Immature natural killer cell (primary cell): ENCODE measurements at places on chromosomes 1 and 21.
A peak's percentile ranks its signal among the peaks of the same experiment; 100 is the strongest.

GRCh38 chr1:10242811-10243210 lies 32.4 kb downstream of the KIF1B start:
- no peaks in the 10 kb centered on the region for H3K36me3 ChIP-seq
- H3K27ac ChIP-seq, result peak overlapping the region; percentile 81
- peaks cover 12% of the 10 kb centered on the region for H3K4me1 ChIP-seq

- H3K27me3 ChIP-seq, result peaks cover 2% of the 10 kb centered on the region
- peak; percentile 77 for DNase-seq
- peak within 1 kb of the TSS; percentile 96 for H3K4me3 ChIP-seq
- H3K27ac ChIP-seq, result peak within 1 kb of the TSS; percentile 80
- H3K4me1 ChIP-seq, result peaks cover 16% of the 10 kb centered on the region
Measured at GRCh38 chr21:41425954-41426675, at the start of gene MX1. MX1 (plus strand) TSS chr21:41426239; CDS start chr21:41432071, 5,832 bp downstream.

- H3K27ac ChIP-seq, result no peak overlapping the region
- H3K4me3 ChIP-seq, result no peak overlapping the region
- no peaks in the 10 kb centered on the region for H3K36me3 ChIP-seq
- H3K27me3 ChIP-seq, result peaks cover 11% of the 10 kb centered on the region
- DNase-seq, result no peak
Measured at GRCh38 chr21:37800456-37801061, 115.7 kb downstream of the KCNJ6 start.

GRCh38 chr1:3068564-3069431 lies at the start of gene PRDM16:
PRDM16 (plus strand) TSS chr1:3069203; CDS start chr1:3069260, 57 bp downstream.
- peak within 1 kb of the TSS; percentile 65 for H3K4me3 ChIP-seq
- no peak for DNase-seq
- H3K27me3 ChIP-seq, result peaks cover 2% of the 10 kb centered on the region
- H3K27ac ChIP-seq, result no peak within 1 kb of the TSS

DNA sequence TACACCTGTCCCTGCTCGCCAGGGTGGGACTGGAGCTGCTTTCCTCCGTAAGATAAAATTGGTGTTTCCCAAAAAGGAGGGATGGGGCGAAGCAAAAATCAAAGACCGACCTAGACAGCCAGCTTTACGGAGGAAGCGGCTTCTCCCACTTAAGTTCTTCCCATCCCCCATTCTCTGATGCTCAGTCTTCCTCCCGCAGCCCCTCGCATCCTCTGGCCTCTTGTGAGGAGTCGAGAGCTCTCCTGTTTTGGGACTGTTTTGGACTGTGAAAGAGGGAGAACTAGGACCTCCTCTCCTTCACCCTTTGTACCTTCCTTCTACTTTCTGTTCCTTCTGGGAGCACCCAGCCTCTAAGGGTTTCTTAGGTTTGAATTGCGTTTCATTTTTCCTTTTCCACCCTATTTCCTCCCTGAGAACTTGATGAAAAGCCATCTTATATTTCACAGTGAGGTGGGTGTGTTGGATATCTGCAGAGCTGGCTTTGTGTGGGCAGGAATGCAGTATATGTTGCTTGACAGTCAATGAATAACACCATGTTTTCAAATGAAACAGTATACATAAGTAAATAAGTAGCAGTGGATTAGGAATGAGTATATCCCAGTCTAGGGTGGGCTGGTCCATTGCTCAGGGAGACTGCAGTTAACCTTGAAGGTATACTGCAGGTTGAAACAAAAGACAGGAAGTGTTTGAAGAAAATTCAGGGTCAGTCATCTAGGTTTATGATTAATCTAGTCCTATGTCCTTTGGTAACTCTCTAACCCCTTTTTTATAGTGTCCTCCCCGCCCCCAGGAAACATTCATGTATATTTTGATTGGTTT lies 848 bp downstream of the CTTNBP2NL start:
- no peak overlapping the region for H3K27ac ChIP-seq
- peaks cover 4% of the 10 kb centered on the region for H3K27me3 ChIP-seq
- H3K4me1 ChIP-seq, result peaks cover 16% of the 10 kb centered on the region
- H3K4me3 ChIP-seq, result peak overlapping the region; percentile 86

GRCh38 chr21:29316029-29316742 lies 17.5 kb downstream of the BACH1 start:
- H3K27me3 ChIP-seq, result no peaks in the 10 kb centered on the region
- H3K4me1 ChIP-seq, result peaks cover 58% of the 10 kb centered on the region
- DNase-seq, result no peak

GRCh38 chr1:32709476-32709875 lies 6.9 kb upstream of the SYNC start:
- H3K27ac ChIP-seq, result no peak overlapping the region
- no peak overlapping the region for H3K4me3 ChIP-seq
- H3K4me1 ChIP-seq, result peaks cover 6% of the 10 kb centered on the region
- no peak for DNase-seq
- H3K27me3 ChIP-seq, result peaks cover 2% of the 10 kb centered on the region

DNA sequence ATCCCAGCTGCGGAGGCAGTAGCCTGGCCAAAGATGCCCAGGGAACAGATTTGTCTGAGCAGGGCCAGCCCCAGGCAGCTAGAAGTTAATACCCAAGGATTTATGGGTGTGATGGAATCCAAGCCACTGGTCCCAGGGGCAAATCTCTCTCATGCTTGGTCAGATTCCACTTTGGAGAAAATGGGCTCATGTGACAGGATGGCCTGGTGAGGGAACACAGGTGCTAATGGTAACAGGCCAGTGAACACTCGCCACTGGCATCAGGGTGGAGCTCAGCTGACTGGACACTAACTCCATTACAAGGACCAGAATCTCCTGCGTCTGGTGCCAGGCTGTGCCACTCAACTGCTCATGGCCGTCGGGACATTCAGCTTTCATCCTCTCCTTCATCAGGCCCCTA lies 12.0 kb downstream of the MDM4 start:
- H3K36me3 ChIP-seq, result peaks cover 40% of the 10 kb centered on the region
- no peak overlapping the region for H3K4me3 ChIP-seq
- H3K27ac ChIP-seq, result no peak overlapping the region
- no peaks in the 10 kb centered on the region for H3K27me3 ChIP-seq
- H3K4me1 ChIP-seq, result peaks cover 40% of the 10 kb centered on the region
- no peak for DNase-seq

DNA sequence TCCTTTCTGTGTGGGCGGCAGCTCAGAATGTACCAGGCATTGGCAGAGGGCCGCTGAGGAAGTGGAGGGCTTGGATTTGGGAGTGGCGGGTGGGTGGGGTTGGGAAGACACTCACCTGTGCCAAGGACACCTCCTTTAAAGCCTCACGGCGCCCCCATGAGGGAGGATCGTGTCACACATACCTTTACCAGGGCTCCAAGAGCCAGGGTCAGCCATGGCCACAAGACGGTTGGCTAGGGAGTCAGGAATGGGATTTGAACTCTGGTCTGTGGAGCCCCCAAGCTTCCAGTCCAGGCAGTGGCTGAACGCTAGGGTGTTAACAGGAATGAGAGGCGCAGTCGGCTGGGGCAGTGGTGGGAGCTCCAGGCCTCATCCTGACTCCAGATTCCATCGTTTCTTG lies 4.6 kb downstream of the NBL1 start:
- no peak overlapping the region for H3K4me3 ChIP-seq
- no peak overlapping the region for H3K27ac ChIP-seq
- no peak for DNase-seq

GRCh38 chr1:65729259-65729658 lies 63.4 kb upstream of the PDE4B start:
- H3K27ac ChIP-seq, result no peak overlapping the region
- H3K27me3 ChIP-seq, result peaks cover 3% of the 10 kb centered on the region
- H3K4me1 ChIP-seq, result no peaks in the 10 kb centered on the region
- no peak for DNase-seq
- no peaks in the 10 kb centered on the region for H3K36me3 ChIP-seq
- H3K4me3 ChIP-seq, result no peak overlapping the region

GRCh38 chr1:41844781-41845272 lies 73.9 kb downstream of the HIVEP3 start:
- H3K36me3 ChIP-seq, result peaks cover 26% of the 10 kb centered on the region
- peaks cover 30% of the 10 kb centered on the region for H3K4me1 ChIP-seq

DNA sequence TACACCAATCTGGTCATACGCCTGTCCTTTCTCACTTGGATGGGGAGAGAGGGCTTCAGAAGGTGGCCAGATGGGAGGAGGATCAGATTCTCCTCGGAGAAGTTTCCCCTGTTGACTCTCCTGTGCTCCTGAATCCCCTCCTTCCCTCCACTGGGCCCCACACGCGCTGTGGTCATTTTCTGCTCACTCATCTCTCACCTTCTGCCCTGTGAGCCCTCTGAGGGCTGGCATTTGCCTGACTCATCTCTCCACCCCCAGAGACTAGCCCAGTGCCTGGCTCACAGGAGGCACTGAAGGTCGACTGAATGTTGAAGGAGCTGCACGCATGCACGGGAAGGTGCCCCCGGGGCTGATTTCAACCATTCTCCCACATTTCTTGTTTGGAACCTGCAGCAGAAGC lies 14.2 kb downstream of the ABCA4 start:
- DNase-seq, result no peak
- H3K4me3 ChIP-seq, result no peak overlapping the region
- H3K27ac ChIP-seq, result no peak overlapping the region
- peaks cover 8% of the 10 kb centered on the region for H3K4me1 ChIP-seq
- no peaks in the 10 kb centered on the region for H3K36me3 ChIP-seq

DNA sequence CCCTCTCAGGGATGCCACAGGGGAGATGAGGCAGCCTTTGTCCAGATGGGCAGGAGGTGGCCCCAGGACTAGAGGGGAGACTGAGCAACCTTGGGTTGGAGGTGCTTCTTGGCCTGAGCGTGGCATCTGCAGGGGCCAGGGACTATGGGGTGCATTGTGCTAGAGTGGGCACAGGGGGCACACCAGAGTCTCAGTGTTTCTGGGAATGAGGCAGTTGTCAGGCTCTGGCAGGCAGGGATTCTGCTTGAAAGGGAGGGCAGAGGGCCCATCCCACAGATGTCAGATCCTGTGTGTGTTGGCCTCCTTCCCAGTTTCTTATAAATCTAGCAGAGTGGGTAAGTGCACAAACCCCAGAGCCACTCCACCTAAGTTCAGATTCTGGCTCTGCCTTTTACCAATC lies 13.7 kb downstream of the LGR6 start:
- H3K27me3 ChIP-seq, result peaks cover 2% of the 10 kb centered on the region
- H3K4me3 ChIP-seq, result no peak overlapping the region
- H3K36me3 ChIP-seq, result peaks cover 12% of the 10 kb centered on the region
- no peak for DNase-seq
- peaks cover 23% of the 10 kb centered on the region for H3K4me1 ChIP-seq
- no peak overlapping the region for H3K27ac ChIP-seq

DNA sequence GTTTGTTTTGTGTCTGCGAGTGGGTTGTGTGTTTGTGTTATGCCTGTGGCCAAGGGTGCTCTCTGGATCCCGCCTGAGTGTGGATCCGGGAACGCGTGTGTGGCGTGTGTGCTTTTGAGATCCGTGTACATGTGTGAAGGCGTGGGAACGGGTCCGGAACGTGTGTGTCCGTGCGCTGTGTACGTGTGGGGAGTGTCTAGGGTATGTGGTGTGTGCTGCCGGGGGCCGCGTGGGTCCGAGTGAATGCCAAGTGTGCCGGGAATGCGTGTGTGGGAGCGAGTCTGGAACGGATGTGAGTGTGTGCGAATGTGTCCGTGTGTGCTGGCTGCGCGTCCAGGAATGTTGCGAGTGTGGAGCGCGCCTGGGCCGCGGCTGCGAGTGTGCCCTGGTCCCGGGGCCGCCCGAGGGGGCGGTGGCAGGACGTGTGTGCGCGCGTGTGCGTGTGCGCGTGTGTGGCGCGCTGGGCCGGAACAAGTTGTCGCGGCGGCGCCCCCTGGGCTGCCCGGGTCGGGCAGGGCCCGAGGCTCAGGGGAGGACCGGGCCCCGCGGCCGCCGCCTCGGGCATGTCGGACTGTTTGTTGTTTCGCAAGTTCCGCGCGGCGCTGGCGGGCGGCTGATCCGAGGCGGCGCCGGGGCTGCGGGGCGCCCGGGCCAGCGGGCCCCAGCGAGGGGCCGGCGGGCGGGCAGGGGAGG lies 953 bp downstream of the PTPRU start:
- H3K4me1 ChIP-seq, result peaks cover 27% of the 10 kb centered on the region
- H3K4me3 ChIP-seq, result peak overlapping the region; percentile 91
- DNase-seq, result no peak
- peaks cover 33% of the 10 kb centered on the region for H3K27me3 ChIP-seq
- peaks cover 6% of the 10 kb centered on the region for H3K36me3 ChIP-seq

- no peaks in the 10 kb centered on the region for H3K36me3 ChIP-seq
- H3K4me1 ChIP-seq, result peaks cover 1% of the 10 kb centered on the region
- no peak overlapping the region for H3K27ac ChIP-seq
- H3K27me3 ChIP-seq, result peaks cover 9% of the 10 kb centered on the region
Measured at GRCh38 chr1:244265507-244265906, 186.2 kb downstream of the ADSS2 start.

DNA sequence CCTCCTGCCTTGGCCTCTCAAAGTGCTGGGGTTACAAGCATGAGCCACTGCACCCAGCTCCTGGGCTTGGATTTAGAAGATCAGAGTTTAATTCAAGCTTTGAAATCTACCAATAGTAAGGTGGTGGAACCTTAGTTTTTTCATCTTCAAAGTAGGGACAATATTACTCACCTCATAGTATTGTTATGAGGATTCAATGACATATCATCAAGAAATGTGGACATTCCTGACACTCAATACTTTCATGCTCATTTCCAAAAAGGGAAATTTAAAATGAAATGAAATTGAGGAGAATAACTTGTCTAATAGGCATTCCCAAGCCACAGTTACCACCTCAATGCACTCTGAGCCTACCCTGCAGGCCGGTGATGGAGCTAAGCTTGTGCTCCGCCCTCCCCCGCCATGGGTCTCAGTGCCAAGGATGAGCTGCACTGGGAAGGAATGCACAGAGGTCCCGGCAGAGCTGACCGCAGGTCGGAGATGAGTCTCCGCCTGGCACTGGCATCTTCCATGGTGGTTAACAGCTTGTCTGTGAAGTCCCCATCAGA lies 56.5 kb upstream of the BCAR3 start:
- H3K36me3 ChIP-seq, result no peaks in the 10 kb centered on the region
- no peaks in the 10 kb centered on the region for H3K4me1 ChIP-seq
- H3K4me3 ChIP-seq, result no peak overlapping the region
- no peak overlapping the region for H3K27ac ChIP-seq
- H3K27me3 ChIP-seq, result no peaks in the 10 kb centered on the region

GRCh38 chr1:22100168-22100567 lies 42.7 kb downstream of the WNT4 start:
- peaks cover 4% of the 10 kb centered on the region for H3K36me3 ChIP-seq
- peaks cover 2% of the 10 kb centered on the region for H3K27me3 ChIP-seq
- H3K27ac ChIP-seq, result peak overlapping the region; percentile 49
- no peak for DNase-seq
- peaks cover 90% of the 10 kb centered on the region for H3K4me1 ChIP-seq

DNA sequence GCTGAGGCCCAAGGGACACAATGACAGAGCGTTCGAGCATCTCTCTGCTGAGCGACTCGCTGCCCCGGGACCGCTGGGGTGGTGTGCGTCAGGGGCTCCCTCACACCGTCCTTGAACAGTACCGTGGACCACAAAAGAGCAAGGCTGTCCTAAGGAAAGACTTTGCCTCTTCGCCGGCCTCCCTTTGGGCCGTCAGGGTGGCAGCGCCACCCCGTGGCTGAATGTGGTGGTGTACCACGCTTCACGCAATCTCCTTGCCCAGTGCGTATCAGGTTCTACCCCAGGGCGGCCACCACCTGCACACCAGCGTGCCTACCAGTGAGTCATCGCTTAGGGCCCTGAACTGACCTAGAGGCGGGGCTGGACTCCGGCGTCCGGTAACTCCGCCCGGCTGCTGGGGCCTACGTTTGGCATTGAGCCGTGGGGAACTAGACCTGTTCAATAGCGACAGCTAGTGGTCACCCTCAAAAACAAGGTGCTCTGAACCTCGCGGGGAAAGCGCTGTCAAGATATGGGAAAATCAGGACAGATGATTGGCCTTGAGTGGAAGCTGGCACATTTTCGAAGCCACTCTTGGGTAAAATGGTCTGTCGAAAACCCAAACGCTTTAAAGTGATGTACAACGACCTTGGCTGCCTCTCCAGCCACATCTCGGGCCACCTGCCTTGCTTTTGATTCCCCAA lies 8.1 kb upstream of the TRAF3IP3 start:
- peak; percentile 91 for DNase-seq
- peaks cover 31% of the 10 kb centered on the region for H3K4me1 ChIP-seq
- no peaks in the 10 kb centered on the region for H3K36me3 ChIP-seq
- H3K27me3 ChIP-seq, result no peaks in the 10 kb centered on the region
- H3K4me3 ChIP-seq, result peak overlapping the region; percentile 81
